C1 segment of cervical spinal cord (tissue), 14 donors: ENCODE measurements at places on chromosomes 6 and 20.

- DNase-seq: no peak
These were observed 616 bp downstream of the CHMP4B start for GRCh38 chr20:33811776-33812151.

DNA sequence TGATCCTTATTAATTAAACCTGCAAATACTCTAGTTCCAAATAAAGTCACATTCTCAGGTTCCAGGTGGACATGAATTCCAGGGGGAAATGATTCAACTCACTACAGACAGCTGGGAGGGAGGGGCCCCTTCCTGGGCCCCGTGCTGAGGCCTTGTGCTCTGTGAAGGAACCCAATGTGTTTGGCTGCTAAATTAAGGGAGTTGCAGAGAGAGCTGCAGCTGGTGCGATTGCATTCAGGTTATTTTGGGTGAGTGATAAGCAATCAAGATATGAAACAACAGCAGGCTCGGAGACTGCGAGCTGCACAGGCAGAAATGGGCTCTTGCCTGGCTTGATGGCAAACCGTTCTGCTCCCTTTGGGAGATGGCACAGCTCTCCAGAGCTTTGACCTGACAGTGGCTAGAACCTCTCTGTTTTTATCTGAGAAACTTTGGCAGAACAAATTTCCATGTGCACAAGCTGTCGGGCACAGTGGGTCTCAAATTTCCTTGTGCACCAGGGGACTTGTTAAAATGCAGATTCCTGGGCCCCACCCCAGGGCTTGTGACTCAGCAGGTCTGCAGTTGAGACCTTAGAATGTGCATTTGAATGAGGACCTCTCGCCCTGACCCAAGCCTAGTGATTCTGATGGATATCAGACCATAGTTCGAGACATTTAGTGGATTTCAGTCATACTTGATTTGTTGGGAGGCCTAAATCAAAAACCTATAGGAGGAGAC lies 9.8 kb downstream of the MAPK13 start:
- DNase-seq: no peak

DNA sequence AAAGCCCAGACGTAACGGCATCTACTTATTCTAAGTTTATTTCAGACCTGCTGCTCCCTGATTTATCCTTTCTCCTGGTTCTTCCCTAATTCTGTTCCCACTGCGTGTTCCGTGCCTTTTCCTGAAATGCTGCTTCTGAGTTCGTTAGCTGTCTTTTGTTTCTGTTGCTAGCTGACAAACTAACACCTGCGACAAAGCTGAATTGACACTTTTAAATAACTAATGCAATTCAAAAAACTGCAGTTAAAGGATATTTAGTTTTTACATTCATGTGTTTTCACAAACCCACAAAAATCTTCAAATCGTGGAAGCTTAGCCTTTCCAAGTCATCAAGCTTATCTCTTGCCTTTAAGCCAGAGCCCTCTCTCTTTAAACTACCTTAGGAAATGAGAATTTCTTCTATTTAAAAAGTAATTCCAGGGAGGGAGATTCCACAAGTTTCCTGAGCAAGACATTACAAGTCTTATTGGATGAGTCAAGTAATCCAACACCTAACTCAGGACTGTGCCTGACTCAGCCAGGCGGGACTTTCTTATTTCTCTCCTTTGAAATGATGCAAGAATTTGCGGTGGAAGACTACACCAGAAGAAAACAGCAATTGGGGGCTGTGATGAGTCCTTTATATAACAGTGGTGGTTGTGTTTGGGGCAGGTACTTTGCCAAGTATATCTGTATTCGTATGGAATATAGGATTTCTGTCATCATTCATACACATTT lies 6.3 kb downstream of the ADTRP start:
- no peak for DNase-seq

GRCh38 chr20:20174089-20174835 lies 121.9 kb downstream of the CFAP61 start:
- DNase-seq: no peak

DNA sequence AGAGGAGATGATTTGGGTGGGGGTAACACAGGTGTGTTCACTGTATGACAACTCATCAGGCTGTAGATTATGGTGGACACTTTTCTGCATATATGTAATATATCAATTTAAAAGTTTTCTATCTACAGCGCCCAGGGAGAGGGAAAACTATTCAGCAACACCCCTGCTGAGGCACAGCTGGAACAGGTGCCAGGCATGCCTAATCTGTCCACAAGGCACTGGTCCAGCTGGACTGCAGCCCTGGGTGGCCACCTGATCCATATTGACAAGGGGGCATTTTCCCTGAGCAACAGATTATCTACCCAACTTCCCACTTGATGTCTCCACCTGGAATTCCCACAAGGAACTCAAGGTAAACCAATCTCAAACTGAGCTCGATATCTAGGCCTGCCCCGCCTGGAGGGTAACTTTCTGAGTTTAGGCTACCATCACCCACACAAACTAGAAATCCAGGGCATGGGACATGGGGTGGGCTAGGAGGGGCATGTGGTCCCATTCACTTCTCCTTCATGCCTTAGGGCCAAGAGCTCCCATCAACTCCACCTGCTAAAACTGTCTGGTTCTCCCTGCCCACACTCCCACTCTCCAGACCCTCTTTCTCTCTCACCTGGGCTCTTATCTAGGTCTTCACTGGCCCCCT lies 4.6 kb downstream of the SLC22A16 start:
- no peak for DNase-seq

- DNase-seq: no peak
These were observed 200.5 kb downstream of the SMOC2 start for GRCh38 chr6:168641446-168641845.

DNA sequence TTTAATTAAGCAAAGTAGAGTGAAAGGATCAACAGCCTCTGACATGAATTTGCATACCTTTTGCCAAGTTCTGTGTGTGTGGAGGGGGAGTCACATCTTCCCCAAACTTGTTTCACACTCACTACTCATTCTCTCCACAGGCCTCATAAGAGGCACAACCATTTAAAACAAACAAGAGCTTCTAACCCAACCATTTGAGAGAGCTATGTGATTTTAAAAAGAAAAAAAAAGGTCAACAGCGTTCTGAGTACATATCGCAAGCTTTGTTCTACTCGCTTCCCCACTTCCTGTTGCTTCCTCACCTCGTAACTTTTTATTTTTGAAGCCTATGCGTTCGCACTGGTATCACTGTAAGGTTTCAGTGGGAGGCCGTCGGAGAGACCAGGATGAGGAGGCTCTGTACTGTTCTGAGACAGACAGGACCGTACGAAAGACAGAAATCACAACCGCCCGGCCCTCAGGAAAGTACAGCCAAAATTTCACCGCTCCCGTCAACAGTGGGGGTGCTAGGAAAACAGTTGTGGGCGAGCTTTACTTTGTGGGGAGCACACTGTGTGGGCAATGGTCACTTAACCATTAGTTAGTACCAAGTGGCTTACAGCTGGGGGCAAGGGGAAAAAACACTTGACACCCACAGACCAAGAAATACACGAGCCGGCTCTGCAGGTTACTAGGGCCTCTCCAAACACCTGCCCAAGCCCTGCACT lies 61.3 kb downstream of the TRERF1 start:
- no peak for DNase-seq
